ENCODE measurements at places on chromosomes 6 and 20.

GRCh38 chr6:104459543-104459942, 400.2 kb downstream of the HACE1 start:
- DNase-seq: no peak

DNA sequence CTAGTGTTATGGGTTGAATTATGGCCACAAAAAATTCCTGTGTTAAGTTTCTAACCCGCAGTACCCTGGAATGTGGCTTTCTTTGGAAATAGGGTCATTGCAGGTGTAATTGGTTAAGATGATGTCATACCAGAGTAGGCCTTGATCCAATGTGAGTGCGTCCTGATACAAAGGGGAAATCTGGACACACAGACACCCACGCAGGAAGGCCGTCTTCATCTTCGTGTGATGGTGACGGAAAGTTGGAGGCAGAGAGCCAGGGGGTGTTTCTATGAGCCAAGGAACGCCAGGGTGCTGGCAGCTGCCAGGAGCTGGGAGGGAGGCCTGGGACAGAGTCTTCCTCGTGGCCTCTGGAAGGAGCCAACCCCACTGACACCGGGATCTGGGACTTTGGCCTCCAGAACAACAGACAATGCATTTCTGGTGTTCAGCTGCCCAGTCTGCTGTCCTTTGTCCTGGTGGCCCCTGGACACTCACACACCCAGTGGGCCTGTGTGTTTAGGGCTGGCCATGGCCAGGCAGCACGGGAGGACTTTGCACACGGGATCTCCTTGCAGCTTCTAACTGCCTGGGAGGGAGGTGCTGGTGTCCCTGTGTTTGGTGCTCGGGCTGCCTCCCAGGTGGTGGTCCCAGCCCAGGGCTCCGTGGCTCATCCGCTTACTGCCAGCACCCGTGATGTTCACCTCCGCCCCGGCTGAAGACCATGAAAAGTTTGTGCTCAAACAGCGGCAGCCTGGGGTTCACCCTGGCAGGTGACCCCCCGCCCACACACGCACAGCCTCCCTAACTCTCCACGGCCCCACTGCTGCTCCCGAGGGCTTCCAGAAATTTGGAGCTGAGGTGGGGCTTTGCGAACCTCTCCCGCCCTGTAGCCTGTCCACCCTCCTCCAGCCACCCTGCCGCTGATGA, 53.4 kb upstream of the GATA5 start:
- no peak for DNase-seq

- no peak for DNase-seq
These were observed 155.6 kb downstream of the SAMD5 start for GRCh38 chr6:147664092-147664491.

DNA sequence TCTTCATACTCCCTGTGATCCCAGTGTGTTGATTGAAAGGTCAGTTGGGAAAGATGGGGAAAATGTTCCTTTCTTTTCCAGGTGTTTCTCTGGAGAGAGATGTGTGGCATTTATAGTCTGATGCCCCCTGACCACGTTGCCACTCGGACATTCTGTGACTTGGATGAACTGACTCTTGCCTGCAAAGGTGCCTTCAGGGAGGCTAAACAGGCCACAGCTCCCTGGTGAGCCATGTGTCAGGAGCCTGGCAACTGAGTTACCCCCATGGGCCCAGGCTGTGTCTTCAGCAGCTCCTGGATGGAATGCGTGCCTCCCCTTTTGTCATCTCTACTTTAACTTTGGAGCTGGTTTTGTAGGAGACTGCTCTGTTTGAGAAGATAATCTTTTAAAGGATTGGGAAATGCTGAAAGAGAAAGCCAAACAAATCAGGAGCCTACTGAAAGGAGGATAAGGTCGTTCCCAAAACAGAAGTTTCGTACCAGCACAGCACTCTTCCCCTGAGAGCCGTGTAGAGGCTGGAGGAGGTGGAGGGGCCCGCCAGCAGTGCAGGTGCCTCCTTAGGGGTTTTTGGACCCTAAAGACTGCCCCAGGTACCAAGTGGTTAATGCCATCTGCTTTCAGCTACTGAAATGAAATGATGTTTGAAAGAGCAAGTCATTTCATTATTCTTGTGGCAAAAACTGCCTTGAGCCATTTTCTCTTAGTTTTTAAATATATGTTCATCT, 322.8 kb downstream of the ZFAND3 start:
- no peak for DNase-seq

DNA sequence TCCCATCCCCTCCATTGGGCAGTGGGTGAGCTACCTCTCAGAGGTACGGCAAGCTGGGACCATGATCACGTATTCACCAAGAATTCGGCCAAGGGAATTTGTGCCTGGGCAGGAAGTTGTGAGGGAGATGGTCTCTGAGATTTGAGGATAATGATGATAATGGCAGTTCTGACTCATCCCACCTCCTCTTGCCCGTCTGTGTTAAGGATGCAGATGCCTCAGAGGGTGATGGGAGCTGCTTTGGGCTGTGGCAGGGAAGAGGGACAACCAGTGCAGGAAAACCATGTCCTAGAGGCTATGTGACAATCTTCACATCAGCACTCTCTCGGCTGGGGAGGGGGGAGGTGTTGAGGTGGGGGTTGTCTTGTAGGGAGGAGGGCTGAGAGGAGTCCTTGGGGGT, 4.3 kb downstream of the TGM6 start:
- no peak for DNase-seq

DNA sequence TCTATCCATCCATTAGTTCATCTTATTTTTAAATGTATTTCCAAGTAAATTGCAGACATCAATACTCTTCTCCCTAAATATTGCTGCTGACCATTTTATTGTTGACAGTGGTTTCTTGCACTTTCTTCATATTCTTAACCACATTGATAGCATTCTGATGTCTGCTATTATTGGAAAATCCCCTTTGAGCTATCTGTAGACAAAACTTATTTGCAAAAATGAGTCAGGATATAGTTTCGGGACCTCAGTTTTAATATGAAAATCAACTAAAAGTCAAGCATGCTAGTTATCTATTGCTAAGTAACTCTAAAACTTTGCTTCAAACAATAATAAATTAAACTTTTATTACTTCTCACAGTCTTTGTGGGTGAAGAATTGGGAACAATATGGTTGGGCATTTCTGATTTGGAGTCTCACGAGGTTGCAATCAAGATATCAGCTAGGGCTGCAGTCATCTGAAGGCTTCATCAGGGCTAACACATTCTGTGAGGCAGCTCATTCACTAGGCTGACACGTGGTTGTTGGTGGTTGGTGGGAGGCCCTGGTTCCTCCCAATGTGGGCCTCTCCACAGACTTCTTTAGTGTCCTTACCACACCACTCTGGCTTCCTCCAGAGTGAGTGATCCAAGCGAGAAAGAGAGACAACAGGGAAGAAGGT, 32.7 kb downstream of the CD109 start:
- no peak for DNase-seq

DNA sequence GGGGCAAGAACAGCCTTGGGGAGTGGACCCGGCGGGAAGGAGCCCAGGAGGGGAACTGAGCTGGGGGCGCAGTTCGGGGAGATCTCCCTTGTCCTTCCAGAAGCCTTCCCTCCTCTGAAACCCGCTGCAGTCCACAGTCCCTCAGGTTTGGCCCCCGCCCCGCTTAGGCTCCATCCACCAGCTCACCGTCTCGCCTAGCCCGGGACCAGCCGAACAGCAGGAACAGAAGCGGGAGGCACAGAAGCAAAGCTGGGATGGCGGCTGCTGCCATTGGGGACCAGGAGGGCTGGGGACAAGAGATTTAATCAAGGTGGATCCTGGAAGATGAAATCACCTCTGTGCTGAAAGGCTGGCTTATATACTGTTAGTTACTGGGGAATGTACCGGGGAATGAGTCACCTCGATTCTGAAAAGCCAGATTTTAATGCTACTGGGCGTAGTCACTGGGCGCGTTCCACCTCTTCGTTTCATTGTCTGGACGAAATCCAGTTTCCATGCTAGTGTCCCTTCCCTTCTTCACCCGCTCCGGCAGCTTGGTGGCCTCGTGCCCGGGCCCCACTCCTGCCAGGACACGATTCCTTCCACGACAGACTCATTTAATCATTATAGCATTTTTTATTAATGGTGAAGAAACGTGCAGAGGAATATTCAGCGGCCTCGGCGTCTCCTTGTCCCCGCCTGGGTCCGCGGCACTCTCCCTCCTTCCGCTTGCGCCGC, at the start of gene RAET1L:
Gene RAET1L, minus strand, starts transcription at position 332 of the 717 bp plus-strand sequence. Its CDS starts 61 bp downstream, at position 271.
- peak; percentile 17 for DNase-seq

- DNase-seq: no peak
These were observed 82.7 kb upstream of the DUSP22 start for GRCh38 chr6:209432-210103.

- DNase-seq: no peak
These were observed 114.3 kb upstream of the BTN3A2 start for GRCh38 chr6:26250698-26251044.

DNA sequence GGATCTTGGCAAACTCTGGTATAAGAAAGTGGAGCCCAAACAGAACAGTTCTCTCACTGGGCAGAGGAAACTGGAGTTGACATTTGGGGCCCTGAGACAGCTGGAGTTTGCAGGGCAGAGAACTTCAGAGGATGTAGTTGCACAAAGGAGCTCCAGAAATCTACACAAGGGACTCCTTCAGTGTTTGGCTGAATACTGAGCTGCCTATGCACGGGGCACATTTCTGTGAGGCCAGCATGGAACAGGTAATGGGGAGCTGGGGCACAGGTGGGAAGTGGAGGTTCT, 169.3 kb downstream of the ANKRD60 start:
- DNase-seq: no peak

GRCh38 chr6:53048431-53049195, 16.6 kb upstream of the FBXO9 start:
- peak; percentile 66 for DNase-seq

- DNase-seq: no peak
These were observed 24.5 kb upstream of the TAF8 start for GRCh38 chr6:42025845-42026243.

DNA sequence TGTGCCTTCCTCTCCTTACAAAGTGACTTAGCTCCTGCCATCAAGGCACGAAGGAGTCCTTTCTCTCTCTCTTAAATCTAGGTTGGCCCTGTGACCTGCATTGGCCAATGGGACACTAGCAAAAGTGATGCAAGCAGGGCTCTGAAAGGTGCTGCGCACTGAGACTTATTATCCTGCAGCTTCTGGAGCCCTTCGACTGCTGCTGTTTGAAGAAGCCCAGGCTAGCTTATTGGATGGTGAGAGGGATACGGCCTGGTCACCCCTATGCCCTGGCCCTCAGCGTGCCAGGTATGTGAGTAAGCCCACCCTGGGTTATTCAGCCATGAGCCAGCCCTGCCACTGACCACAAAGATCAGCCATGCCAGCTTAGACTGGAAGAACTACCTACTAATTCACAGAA, 74.5 kb upstream of the GGTLC1 start:
- DNase-seq: no peak

- DNase-seq: no peak
These were observed 25.4 kb downstream of the SLC17A9 start for GRCh38 chr20:62977613-62978560.

- no peak for DNase-seq
These were observed 23.2 kb upstream of the SAMHD1 start for GRCh38 chr20:36974660-36975059.

DNA sequence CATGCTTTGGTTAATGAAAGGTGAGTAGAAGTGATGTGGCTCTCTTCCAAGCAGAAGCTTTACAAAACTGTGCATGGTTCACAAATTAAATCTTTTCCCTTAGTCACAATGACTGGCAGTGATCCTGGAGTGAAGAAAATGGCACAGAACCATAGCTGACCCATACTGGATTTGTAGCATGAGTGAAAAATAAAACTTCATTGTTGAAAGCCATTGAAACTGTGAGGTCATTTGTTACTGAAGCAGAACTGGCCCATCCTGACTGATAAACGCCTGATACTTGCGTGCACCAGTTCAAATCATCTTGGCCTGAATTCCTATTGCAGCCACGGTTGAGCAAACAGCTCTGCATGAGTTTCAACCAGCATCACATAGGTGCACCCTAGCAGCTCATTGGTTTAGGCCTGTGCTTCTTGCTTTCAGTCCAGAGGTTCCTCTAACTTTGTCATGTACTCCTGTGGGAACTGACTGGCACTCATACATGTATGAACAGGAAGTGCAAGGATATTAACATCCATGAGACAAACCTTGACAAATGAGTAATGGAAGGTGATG, 40.5 kb downstream of the SAMD5 start:
- DNase-seq: no peak
